Daoy (cell line): ENCODE measurements at places on chromosomes 2 and 18.

DNA sequence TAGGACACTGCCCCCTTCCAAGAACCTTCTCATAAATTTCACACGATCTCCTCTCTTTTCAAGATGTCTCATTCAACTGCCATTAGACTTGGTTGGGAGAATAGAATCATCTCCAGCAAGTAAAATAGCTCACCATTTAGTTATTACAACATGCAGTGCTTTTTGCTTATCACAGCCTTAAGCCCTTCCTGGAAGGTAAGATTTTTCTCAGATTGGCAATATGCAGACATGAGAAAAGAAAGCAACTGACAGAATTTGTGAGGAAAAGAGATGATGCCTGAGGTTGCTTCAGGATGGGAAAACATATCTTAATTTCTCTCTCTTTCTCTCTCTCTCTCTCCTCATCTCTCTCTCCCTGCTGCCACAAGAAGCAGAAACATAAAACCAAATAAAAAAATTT lies 855.1 kb upstream of the ACVR2A start:
- no peak for DNase-seq

- peak; percentile 12 for DNase-seq
These were observed 4.0 kb downstream of the MYO5B start for GRCh38 chr18:50190926-50191325.

DNA sequence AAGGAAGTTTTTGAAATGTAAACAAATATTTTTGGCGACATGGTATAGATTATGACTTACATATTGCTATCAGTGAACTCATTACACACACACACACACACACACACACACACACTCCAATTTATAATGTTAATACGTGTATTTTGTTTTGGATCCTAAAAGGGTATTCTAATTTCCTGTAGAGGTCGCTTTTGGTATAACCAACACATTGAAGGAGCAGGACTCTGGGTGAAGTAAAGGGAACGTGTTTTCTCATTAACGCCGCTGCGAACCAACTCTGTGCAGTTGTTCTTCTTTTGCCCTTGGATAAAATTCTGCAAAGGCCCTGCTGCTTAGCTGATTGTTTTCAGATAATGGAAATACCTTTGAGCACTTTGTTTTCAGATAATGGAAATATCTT lies 190.4 kb downstream of the PMAIP1 start:
- DNase-seq: peak; percentile 23

DNA sequence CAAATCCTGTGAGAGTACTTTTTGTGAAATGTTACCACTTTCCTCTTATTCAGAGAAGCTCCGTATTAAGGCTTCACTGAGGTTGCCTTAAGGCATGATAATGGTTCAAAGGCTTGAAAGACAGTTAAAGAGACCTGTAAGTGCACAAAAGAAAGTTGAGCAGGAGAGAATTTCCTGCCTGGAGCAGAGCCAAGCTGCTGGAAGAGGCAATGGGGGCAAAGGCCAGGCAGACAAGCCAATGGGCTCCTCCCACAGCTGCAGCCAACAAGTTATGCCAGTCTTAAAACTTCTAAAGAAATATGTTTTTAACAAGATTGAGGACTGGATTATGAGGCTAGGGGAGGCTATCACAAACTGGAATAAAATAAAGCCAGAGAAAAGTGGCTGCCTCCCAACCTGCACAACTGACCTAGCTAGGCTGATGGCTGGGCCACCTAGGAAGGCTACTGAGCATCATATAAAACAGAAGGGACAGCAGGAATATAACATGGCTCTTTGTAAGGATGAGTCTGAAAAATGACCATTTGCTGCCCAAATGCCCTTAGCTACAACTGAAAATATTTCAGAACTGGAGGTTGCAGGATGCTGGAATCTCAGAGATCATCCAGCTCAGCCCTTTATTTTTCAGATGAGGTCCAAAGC lies 2.1 kb downstream of the IL1B start:
- DNase-seq: peak; percentile 59

DNA sequence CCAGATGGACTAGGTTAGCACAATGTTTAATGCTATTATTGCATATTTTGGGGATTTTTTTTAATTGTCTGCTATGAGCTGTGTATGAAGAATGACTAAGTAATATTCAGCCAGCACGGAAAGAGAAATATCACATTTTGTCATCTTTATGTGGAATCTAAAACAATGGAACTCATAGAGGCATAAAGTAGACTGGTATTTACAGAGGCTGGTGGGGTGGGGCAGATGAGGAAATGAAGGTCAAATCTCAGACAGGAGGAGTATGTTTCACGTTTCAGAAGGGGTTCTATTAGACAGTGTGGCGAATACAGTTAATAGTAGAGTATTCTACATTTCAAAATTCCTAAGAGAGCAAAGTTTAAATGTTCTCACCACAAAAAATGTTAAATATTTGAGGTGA lies 4.7 kb downstream of the CDH19 start:
- DNase-seq: no peak

DNA sequence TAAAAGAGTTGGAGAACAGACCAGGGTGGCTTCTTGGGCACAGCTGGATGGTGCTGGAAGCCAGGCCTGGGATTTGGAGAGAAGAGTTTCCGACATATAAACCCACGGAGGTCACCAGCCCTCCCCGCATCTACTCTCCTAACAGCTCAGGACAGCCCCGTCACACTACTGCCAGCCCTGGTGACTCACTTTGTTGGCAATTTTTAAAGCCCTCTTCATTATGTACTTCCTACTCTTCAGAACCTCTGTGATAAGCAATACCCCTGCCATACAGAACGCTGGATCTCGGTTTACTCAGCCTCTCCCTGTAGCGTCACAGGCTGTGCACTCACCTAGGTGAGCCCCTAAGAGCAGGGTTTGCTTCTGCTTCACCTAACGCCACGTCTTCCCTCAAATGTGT lies 48.1 kb downstream of the ID2 start:
- no peak for DNase-seq

DNA sequence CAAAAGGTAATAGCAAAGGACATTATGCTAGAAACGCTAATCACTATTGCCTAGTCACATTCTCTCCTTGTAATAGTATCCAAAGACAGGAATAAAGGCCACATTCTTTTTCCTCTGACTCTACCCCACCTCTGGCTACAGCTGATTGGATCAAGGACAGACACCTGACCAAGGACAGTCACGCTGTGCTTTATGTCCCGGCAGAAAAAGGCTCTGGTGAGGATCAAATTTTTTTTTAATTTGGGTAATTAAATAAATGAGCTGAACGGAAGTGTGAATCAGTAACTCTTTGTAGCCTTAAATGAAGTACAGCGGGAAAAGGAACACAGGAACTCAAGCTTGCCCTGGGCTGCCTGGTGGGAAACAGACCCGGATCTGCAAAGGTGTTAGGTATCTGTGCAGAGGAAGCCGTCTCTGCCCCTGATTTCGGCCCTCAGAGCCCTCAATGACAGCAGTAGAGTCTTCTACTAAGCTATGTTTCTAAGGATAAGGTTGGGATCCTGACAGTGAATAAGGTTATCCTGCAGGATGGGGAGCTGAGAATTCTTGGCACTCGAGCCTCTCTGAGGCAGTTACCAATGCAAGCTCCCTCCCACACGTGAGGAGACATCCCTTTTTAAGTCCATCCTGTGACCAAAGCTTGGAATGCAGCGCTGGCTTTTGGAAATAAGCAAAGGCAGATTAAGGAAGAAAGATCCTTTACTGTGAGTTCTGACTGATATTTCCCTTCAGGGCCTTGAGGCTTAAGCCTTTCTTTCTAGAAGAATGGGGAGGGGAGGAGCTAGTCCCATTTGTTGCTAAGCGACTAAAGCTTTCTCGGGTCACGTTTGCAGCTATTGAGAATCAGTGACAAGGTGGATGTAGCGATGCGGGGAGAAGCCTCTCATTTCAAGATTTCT lies 37.8 kb upstream of the IKZF2 start:
- no peak for DNase-seq

- DNase-seq: no peak
These were observed 284.7 kb downstream of the TRIB2 start for GRCh38 chr2:13001408-13001807.

GRCh38 chr2:180677200-180677599 lies 303.2 kb upstream of the UBE2E3 start:
- no peak for DNase-seq

DNA sequence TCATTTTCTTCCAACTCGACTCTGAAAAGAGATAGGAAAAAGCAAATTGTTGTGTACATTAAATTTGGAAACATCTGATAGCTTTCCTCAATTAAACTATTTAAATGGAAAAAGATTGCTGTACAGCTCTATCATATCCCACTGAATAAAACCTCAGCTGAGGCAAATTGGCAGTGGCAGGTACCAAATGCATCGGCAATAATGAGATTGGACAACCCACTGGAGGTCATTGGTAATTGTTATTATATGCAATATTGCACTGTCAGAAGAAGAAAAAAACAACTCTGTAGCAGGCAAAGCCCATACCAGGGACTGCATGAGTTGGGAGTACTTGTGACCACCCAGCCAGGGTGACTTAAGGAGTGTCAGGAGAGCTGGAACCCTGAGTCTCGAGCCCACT lies 291.6 kb upstream of the SKOR2 start:
- no peak for DNase-seq

DNA sequence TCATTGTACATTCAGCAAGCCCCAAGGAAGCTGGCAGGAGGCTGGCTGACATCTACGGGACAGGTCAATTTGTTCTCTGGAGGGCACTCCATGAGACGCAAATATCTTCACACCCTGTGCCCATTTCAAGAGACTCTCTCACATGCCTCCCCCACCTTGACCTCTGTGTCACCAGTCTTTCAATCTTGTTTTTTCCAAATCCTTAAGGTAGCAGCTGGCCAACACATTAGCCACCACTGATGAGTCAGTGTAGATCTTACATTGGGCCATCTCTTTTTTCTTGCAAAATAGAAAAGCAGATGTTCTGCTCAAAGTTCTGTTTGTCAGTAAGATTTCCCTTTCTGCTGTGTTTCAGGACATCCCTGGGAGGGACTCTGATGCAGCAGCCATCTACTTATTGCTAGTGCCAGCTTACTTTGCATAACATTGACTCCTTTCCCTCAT lies 1.7 kb upstream of the DPP4 start:
- no peak for DNase-seq

- DNase-seq: peak; percentile 43
These were observed 104.2 kb downstream of the CCDC85A start for GRCh38 chr2:56287974-56288373.

DNA sequence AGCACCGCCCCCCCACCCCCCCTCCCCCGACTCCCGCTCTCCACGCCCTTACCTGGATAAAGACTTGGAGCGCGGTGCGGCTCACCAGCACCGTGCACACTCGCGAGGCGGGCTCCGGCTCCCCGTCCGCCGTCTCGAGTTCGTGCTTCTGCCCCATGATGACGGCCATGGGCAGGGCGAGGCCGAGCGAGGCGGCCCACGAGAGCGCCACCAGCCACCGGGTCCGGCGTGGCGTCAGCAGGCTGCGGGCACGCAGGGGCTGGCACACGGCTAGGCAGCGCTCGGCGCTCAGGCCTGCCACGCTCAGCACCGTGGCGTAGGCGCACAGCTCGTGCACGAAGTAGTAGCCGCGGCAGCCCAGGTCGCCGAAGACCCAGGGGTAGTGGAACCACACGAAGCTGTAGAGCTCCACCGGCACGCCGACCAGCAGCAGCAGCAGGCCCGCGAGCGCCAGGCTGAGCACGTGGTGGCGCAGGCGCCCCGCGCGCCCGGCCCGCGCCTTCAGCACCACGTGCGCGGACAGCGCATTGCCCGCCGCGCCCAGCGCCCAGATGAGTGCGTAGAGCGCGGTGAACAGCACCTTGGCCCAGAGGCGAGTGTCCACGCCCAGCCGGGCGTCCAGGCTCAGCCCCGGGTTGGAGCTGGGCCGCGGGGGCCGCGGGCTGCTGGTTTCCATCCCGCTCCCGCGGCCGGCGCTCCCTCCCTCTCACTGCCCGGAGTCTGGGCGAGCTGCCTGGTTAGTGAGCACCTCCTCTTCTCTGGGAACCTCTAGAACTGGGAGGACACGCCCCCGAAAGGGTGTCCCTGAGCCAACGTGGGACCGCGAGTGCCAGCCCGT lies at the start of gene NTSR2:
NTSR2 (minus strand) TSS at position 742 of the 838 bp plus-strand sequence; CDS start at position 676, 66 bp downstream.
- DNase-seq: peak; percentile 78

GRCh38 chr2:7516484-7517063 lies 599.4 kb downstream of the RNF144A start:
- DNase-seq: no peak

DNA sequence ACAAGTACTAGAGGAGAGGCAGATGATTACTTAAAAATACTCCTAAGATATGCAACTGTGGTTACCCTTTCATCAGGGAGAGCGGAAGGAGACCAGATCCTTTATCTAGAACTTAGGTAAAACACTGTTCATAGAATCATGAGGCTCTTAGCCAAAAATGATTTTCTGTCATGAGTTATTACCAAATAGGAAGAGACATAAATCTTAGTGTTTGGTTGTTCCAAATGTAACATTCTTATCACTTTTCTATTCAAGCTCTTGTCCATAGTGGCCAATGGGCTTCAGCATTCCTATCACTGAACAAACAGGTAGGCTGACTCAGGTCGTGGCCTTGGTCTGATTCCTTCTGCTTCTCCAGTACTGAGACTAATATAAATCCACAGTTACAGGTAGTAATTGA lies 38.5 kb downstream of the RPRD1A start:
- DNase-seq: no peak

- DNase-seq: no peak
These were observed 4.5 kb downstream of the GBX2 start for GRCh38 chr2:236163471-236164200.

GRCh38 chr2:162917626-162918025 lies 79.1 kb upstream of the KCNH7 start:
- DNase-seq: no peak

DNA sequence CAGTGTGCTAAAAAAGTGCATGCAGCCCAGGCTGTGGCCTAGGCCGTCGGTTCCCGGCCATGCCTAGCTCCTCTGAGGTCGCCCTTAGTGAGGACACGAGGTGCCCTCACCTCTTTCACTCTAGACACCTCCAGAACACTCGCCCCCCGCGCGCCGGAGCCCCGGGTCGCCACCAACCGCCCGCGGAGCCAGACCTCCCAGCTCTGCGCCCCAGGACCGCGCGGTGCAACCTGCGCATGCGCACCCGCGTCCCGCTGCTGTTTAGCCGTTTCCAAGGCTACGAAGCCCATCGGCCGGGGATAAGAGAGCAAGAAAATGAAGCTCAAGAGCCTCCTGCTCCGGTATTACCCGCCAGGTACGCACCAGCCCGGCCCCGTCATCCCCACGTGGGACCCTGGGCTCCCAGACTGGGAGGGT lies at the start of gene DAW1:
DAW1 (plus strand) TSS at position 257 of the 417 bp plus-strand sequence; CDS start at position 316, 59 bp downstream.
- DNase-seq: peak; percentile 74

DNA sequence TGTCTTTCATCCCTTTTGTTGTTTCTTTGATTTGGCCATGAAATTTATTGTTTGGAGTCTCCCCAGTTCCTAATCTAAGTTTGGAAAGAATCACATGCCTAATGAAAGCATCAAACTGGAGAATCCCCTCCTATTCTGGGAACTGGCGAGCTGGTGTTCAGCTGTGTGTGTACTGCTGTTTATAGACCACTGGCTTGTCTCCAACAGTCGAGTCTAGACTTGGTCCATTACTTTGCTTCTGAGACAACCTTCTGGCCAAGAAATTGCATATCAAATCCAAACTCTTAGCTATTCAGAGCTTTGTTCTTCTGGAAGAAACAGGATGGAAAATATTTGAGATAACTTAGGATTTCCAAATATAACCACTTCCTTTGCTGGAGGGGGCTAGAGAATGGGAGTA lies 111.5 kb upstream of the THSD7B start:
- DNase-seq: no peak

GRCh38 chr2:208529796-208530195 lies 123.2 kb downstream of the PTH2R start:
- DNase-seq: no peak
